ENCODE measurements at places on chromosomes 12 and 14.
A peak's percentile ranks its signal among the peaks of the same experiment; 100 is the strongest.

- DNase-seq: no peak
These were observed 20.8 kb upstream of the PYROXD1 start for GRCh38 chr12:21416511-21417121.

GRCh38 chr12:10098791-10099190 is at the start of gene CLEC1A:
CLEC1A (minus strand) TSS chr12:10098985; CDS start chr12:10098922, 63 bp downstream.
- no peak for DNase-seq

- DNase-seq: no peak
These were observed 3.5 kb downstream of the PRPF40B start for GRCh38 chr12:49626836-49627235.

DNA sequence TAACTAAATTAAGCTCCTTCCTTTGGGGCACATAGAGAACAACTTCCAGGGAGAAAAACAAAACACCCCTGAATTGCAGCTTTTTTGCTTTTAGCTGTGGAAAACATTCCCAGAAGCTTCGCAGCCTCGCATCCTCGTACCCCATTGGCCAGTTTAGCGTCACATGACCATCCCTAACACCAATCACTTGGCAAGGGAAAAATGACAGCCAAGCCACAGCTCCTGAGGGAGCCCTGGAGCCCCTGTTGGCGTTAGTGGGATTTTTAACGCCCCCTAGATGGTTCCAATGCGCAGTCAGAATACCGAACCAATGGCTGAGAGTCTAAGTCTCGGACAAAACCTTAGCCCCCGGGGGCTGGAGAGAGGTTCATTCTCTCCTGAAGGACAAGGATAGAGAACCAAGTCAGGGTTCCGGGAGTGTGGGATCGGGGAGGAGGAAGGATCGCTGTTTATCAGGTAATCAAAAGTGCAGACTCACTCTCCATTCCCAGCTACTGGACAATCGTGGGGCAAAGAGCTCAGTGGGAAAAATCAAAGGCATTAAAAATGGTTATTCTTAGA is 135.6 kb upstream of the HIF1A start:
- DNase-seq: no peak

GRCh38 chr12:19428246-19428645 is 11.0 kb upstream of the AEBP2 start:
- DNase-seq: no peak

GRCh38 chr12:125186471-125187147 is 121.4 kb downstream of the AACS start:
- no peak for DNase-seq

DNA sequence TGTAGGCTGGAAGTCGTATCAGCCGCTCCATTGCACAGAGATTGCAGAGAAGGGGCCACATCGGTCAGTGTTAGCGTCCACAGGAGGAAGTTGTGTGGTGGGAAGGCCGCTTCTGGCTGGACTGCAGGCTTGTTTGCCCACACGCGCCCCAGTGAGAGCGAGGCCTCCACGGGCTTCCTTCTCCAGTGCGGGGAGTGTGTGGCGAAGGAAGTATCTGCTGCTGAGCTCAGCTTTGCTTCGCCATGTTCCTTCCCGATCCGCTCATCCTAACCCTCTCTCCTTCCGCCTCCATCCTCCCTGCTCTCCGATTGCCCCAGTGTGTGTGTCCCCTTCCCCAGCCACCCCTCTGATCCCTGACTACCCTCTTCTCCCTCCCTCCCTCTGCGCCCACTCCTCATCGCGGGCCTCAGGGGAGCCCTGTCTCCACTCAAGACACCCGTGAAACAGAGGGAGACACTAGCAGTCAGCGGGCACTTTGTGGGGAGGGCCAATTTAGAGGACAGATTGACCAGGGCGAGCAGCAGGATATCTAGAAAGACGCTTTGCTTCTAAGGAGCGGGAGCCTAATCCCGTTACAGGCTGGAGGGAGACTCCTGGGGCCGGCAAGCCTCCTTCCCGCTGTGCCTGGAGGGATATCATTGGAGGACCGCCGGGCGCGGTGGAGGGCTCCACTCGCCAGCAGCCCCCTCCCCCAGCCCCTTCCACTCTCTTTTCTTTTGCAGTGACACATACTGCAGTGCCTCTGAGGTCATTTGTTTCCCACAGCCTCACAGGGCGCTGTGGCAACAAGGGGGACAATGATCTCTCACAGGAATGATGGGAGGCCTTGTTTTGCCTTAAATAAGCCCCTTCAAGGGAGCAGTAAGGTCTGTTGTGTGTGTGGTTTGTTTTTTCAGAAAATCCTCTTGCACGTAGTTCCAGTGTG is 428.8 kb downstream of the ZFP36L1 start:
- peak; percentile 48 for DNase-seq
